ENCODE measurements at places on chromosomes 5 and 9.

DNA sequence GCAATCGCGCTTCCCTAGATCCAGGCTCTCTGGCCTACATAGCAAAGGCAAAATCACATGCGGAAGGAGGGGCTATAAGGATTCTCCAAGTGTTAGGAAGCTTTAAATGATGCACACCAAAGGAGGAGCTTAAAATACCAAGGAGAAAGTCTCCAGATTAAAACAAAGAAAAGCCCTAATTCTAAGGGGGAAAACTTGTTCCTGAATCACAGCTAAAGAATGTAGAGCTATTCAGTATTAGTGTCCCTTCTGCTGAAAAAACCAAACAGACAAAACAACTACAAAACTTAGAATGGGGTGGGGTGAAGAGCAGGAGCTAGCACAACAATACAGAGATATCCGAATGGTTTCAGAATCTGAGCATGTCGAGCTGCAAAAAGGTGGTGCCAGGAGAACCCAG is 213.7 kb downstream of the DCP2 start:
- DNase-seq, result peak; percentile 59

- DNase-seq, result peak; percentile 38
Observed at GRCh38 chr5:149015126-149015525, 47.7 kb downstream of the SH3TC2 start.

DNA sequence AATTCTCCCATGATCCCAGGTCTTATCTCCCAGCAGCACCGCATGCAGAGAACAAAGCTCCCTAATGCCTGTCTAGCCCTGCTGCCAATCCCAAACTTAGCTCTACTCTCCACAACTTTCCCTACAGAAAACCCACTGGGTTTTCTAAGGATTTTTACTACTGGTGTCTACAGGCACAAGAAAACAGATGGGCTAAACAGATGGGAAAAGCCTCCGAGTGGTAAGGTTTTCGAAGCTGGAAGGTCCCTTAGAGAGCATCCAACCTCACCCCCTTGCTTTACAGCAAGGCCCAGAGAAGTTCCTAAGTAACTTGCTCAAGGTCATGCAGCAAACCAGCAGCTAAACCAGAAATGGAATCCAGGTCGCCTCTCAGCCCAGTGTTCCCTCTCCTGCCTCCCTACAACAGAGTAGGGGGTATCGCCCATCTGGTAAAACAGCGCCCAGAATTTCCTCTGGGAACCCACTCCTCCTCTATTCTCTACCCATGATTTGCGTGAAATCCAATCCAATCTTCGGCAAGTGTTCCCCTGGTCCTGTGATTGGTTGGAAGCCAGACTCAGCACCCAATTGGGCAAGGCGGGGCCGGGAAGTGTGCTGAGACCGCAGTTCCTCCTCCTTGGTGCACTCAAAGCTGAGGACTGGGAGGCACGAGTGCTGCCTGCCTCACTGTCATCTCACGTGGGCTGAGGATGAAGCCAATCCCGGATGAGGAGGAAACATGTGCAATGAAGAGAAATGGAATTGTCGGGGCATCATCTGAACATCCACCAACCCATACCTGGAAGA is 20.8 kb downstream of the CPLX2 start:
- no peak for DNase-seq

GRCh38 chr5:94209774-94210355 is 408.5 kb downstream of the KIAA0825 start:
- DNase-seq, result no peak

- DNase-seq, result peak; percentile 3
Observed at GRCh38 chr5:92917044-92917443, 664.0 kb downstream of the NR2F1-AS1 start.

DNA sequence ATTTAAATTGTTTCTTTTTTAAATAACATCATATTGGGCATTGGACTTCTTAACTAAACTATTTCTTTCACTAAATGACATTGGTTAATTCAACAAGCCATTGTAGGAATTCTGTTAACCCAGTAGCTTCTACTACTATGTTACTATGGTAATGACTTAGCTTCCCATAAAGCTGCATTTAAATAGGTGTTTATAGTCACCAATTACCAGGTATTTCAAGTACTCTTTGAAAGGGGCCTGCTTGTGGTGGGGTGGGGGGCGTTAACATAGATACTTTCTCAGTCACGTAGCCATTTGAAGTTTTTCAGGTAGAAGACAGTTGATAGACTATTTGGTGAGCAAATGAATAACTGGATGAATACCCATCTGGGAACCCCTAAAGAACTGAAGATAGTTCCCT is 34.0 kb downstream of the PIK3R1 start:
- DNase-seq, result no peak

DNA sequence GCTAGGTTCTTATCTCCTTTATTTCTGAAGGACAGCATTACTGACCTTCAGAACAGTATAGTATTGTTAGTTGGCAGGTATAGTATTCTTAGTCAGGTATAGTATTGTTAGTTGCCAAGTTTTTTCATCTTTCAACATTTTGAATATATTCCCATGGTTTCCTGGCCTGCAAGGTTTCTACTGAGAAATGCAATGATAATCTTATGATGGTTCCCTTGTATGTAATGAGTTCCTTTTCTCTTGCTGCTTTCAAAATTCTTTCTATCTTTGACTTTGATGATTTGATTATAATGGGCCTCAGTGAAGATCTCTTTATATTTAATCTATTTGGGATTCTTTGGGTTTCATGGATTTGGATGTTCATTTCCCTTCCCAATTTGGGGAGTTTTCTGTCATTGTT is 12.4 kb upstream of the HSDL2 start:
- no peak for DNase-seq

- no peak for DNase-seq
Observed at GRCh38 chr5:78791501-78792100, 143.0 kb upstream of the LHFPL2 start.

- DNase-seq, result peak; percentile 80
Observed at GRCh38 chr5:91403438-91403837, 20.3 kb upstream of the ARRDC3 start.

DNA sequence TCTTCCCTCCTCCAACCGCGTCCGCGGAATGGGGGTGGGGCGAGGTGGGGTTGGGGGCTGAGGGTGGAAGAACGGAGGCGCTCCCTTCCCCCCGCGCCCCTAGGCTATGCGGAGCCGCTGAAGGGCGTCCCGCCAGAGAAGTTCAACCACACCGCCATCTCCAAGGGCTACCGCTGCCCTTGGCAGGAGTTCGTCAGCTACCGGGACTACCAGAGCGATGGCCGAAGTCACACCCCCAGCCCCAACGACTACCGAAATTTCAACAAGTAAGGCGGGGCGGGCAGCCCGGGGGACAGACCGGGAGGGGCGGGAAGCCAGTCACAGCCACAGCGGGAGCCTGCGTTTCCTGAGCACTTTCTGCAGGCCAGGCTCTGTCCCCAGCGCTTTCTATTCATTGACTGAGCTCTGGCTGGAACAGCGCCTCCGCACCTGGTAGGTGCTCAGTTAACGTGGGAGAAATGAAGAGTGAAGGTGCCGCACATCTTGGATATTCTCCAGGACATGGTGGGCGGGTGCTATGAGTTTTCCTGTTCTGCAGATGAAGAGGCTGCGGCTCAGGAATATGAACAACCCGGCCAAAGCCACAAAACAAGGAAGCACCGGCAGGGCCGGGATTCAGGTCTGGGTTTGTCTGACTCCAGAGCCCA is 11.3 kb downstream of the MYOZ3 start:
- peak; percentile 44 for DNase-seq

DNA sequence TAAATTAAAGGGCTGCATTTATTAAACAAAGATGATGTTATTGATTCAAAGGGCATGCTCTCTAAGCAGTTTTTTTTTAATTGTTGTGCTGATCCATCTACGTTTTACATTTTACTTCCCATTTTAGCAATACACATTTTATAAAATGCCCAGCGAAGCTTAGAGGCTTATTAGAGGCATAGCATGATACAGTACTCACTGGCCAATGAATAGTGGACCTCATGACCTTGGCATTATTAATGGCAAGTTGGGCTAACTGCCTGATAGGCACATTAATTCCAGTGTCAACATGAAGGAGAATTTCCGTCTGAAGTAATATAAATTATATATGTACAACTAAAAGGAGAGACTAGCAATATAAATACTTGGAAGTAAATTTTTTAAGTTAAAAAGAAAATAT is 837.2 kb downstream of the EFNA5 start:
- no peak for DNase-seq

DNA sequence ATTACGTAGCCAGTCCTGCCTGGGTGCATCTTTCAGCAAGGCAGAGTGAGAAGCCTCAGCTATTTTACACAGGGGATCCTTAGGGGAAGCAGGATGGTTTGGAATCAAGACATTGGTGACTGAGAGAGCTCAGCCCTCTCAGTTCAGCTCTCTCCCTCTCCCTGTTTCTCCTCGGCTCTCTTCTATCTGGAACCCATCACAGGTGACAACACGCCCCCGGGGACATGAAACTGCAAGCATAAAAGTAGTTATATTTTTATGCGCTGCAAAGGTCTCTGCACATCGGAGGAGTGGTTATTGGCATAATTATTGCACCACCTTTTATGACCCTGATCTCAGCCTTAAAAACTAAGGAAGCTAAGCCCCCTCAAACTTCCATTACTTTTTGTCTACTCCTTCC is 14.2 kb downstream of the TMOD1 start:
- no peak for DNase-seq

- no peak for DNase-seq
Observed at GRCh38 chr5:178236679-178237078, 4.1 kb upstream of the PHYKPL start.

DNA sequence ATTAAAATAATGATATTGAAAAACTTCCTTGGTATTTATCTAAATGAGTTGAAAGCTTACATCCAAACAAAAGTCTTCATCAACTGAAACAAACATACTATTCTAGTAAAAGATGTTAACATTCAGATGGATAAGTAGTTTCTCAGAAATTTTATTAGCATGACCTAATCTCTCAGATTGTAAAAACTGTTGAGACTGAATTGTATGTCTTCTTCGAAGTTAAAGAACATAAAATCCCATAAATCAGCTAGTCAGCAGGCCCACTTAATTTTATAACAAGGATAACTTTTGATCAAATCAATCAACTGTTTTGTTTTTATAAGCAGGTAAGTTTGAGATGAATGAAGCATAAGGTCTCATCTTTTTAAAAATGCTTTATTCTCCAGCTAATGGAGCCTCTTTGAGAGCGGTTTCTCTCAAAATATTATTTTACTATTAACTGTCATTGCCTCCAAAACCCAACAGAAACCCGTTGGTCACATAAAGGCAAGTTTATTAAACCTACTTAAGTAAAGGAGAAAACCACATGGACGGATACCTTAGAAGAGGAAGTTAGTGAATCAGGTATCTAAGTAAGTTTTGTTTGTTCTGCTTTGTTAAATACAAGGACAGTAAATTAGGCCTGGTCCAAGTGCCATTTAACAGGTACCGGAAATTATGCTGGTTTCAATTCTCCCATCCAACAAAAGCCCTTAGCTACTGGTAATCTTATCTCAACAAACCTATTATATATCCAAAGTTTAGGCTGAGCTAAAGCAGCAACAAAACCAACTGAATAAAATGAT is 457.0 kb downstream of the PDE4D start:
- no peak for DNase-seq

DNA sequence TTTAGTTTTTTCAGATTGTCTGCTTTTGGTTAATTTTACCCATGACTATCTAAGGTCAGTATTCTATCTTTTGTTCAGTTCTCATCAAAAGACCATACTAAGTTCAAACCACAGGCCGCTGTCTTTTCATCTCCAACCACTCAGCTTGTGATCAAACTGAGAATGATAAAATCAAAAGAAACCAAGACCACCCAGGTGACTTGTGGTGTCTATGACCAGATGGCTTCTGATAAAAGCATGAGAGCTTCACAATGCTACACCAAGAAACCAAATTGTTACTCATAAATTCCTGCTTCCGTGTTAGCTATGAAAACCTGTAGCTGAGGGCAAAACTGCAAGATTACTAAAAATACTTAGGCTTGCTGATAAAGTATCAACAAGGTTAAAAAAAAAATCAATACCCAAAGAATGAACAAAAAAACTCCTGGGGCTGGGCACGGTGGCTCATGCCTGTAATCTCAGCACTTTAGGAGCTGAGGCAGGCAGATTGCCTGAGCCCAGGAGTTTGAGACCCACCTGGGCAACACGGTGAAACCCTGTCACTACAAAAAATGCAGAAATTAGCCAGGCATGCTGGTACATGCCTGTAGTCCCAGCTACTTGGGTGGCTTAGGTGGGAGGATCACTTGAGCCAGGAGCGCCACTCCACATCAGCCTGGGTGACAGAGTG is 25.8 kb upstream of the GPX8 start:
- no peak for DNase-seq

- DNase-seq, result no peak
Observed at GRCh38 chr5:54862036-54862435, 123.4 kb downstream of the ESM1 start.

- DNase-seq, result no peak
Observed at GRCh38 chr5:150621301-150621700, 19.2 kb upstream of the SYNPO start.

GRCh38 chr5:2190549-2190948 is 307.8 kb upstream of the IRX4 start:
- DNase-seq, result no peak

- no peak for DNase-seq
Observed at GRCh38 chr5:175900157-175900556, 28.8 kb downstream of the CPLX2 start.

- no peak for DNase-seq
Observed at GRCh38 chr5:10439692-10440091, 2.0 kb upstream of the ROPN1L start.

DNA sequence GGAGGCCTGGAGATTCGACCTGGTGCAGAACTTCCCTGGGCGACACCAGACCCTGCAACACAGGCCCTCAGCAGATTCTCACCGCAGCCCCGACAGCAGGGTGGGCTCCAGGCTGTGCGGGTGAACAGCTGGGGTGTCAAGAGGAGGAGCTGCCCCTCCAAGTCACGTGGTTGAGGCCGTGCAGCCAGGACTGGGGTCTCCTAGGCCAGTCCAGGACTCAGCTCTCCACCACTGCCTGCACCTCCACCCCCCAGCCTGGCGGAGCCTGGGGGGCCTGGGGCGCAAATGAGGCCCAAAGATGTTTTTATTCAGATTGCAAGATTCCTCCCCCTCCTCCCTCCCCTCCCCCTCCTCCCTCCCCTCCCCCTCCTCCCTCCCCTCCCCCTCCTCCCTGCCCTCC is 9.2 kb upstream of the AGPAT2 start:
- no peak for DNase-seq

DNA sequence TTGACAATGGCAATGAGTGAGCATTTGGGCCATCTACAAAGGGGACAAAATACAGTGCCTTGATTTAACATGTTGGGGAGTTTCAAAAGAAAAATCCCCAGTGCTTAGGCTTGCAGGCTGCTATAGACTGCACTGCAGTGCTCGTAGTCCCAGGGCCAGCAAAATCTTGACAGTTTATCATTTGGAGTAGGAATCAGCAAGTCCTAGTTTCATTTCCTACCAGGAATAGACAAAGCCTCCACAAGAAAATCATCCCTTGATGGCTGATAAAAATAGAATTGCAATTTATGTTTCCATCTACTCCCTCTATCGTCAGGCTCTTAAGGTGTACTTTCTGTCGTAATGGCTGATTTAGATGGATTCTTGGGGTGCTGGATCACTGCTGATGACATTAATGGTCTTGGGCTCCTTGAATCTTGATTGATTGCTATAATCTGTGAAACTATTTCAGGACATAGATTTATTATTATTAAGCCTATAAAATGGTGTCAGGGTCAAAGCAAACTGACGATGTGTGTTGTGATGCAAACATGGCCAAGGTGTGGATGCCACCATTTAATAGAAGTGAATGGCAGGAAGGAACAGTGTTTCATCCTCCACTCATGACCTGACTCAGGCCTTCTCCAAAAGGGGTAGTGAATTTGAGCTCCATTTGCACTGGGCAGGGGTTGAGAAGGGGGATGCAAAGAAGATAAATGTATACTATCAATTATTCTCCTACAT is 171.7 kb downstream of the PIK3R1 start:
- DNase-seq, result no peak
